ENCODE measurements at places on chromosomes 12 and 14. TPM values are rescaled to one million over a fixed set of nuclear protein-coding genes. Genes with fewer than 3 reads are reported as not detected.

The OAS1 gene
- total RNA-seq, result 0.96 TPM

The SOAT2 gene
- total RNA-seq, result not detected

The IL22 gene
- total RNA-seq, result not detected

The RFX4 gene
- 0.83 TPM for total RNA-seq

The PLEKHG3 gene
- 36.7 TPM for total RNA-seq

The FITM1 gene
- not detected for total RNA-seq

The KRT3 gene
- not detected for total RNA-seq

Data from H7 (cell line).